ENCODE measurements at places on chromosomes 3 and 15. TPM values are rescaled to one million over a fixed set of nuclear protein-coding genes. Genes with fewer than 3 reads are reported as not detected.
A peak's percentile ranks its signal among the peaks of the same experiment; 100 is the strongest.

DNA sequence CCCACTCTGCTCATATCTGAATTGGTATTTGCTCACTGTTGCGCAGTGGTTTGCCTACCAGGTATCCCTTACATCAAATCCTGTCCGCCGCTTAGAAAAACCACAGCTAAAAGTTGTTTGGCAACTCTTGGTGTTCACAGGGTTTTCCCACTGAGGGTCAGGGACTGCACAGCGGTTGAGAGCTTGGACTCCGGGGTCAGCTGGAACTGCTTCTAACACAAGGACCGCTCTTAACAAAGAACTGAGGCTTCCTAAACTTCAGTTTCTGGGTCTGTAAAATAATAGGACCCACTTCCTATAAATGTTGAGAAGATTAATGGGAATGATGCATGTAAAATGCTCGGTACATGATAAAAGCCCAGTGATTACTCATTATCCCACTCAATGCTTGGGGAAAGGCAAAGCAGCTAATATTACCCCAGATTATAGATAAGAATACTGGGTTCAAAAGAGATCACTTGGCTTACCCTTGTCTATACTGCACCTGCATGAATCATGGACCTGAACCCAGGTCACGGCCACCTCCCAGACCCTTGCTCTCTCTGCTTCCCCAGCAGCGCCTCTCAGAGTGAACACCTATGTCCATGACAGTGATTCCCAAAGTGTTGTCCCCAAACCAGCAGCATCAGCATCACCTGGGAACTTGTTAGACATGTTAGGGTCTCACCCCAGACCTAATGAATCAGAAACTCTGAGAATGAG lies 36.1 kb downstream of the LIPC start:
- no peak overlapping the region for H3K4me3 ChIP-seq
- H3K27me3 ChIP-seq, result no peaks in the 10 kb centered on the region
- no peaks in the 10 kb centered on the region for H3K4me1 ChIP-seq
- H3K27ac ChIP-seq, result no peak overlapping the region
- no peaks in the 10 kb centered on the region for H3K36me3 ChIP-seq

DNA sequence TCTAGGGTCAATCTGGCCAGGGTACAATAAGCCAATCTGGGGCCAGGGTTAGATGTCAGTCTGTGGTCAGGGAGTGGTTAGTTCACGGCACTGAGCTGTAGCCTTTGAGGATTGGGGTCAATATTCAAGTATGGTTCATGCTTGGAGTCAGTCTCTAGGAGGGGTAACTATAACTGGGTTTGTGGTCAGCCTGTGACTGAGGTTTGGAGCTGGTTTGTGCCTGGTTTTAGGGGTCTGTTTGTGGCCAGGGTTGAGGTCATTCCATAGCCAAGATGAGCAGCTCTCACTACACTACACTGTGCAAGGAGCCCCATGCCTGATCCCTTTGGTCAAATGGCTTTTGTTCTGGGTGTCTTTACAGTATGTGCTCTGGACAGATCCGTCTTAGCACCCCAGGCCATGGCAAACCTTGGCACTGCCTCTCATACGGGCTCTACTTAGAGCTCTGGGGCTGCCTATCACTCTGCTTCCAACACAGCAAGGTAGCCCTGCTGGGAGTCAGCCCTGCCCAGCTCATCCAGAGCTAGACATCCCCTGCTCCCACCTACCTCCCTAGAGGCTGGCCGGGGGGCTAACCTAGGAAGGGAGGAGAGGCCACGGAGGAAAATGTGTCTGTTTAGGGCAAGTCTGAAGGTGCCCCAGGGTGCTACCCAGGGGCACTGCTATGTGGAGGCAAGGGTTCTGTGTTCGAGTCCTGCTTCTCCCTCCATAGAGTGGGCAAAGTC lies 63.3 kb upstream of the CORO2B start:
- no peaks in the 10 kb centered on the region for H3K27me3 ChIP-seq
- H3K4me3 ChIP-seq, result no peak overlapping the region
- DNase-seq, result peak; percentile 33
- no peaks in the 10 kb centered on the region for H3K36me3 ChIP-seq

GRCh38 chr15:53693729-53694475 lies 65.6 kb downstream of the WDR72 start:
- H3K4me1 ChIP-seq, result no peaks in the 10 kb centered on the region
- no peaks in the 10 kb centered on the region for H3K36me3 ChIP-seq
- H3K4me3 ChIP-seq, result no peak overlapping the region
- no peaks in the 10 kb centered on the region for H3K27me3 ChIP-seq
- H3K27ac ChIP-seq, result no peak overlapping the region

DNA sequence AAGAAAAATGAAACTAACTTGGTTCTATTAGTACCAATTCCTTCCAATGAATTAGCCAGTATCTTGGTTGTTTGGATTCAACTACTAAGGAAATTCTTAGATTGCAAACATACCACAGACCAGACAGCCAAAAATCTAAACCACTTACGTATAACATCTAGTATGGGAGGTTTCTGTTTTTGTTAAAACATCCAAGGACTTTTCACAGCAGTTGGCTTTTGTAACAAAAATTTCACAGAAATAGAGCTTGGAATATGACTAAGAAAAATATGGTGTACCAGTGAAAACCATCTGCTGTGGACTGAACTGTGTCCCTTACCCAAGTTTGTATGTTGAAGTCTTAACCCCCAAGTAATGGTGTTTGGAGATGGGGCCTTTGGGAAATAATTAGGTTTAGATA lies 199.2 kb downstream of the OTOL1 start:
- H3K4me3 ChIP-seq, result no peak overlapping the region
- H3K36me3 ChIP-seq, result no peaks in the 10 kb centered on the region
- no peaks in the 10 kb centered on the region for H3K27me3 ChIP-seq

- H3K27ac ChIP-seq, result no peak overlapping the region
- H3K4me3 ChIP-seq, result peak overlapping the region; percentile 69
- H3K4me1 ChIP-seq, result peaks cover 2% of the 10 kb centered on the region
Measured at GRCh38 chr3:38030126-38031021, 932 bp upstream of the PLCD1 start.

DNA sequence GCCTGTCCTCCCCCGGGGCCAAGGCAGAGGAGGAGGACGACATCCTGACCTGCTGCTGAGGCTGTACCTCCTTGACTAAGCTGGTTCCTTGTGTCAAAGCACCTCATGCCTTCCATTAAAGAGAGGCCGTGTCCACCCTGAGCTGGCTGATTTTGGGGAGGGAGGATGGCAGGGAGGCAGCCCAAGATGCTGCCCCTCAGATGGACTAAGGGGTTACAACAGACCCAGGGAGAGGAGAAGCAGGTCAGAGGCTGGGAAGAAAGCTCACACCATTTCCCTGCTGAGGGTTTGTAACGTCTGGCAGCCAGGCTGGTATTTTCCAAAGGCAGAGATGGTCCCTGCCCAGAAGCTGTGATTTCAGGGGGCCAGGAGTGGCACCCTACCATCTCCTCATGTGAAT lies 2.7 kb upstream of the ITIH3 start:
- H3K4me1 ChIP-seq, result no peaks in the 10 kb centered on the region
- no peaks in the 10 kb centered on the region for H3K36me3 ChIP-seq
- no peak for DNase-seq
- no peak overlapping the region for H3K4me3 ChIP-seq

DNA sequence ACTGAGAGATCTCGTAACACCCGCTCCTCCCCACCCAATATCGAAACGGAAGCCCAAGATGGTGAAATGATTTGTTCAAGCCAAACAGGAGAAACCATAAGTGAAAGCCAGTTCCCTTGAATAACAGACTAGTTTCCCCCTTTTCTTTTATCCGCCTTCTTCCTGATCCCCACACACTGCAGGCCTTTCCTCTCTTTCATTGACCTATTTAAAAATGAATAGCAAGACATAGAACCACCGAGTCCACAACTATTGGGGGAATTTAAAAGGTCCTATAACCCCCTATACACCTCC lies 382 bp upstream of the COX17 start:
- H3K4me3 ChIP-seq, result peak overlapping the region; percentile 99
- no peaks in the 10 kb centered on the region for H3K4me1 ChIP-seq
- peaks cover 18% of the 10 kb centered on the region for H3K36me3 ChIP-seq
- no peak for DNase-seq

The TGM5 gene
- polyA plus RNA-seq, result not detected

The CHRFAM7A gene
- 3.1 TPM for polyA plus RNA-seq

The CCDC39 gene
- polyA plus RNA-seq, result 0.12 TPM

The DISP2 gene
- 0.45 TPM for polyA plus RNA-seq
